ENCODE measurements at places on chromosomes 7 and 10. TPM values are rescaled to one million over a fixed set of nuclear protein-coding genes. Genes with fewer than 3 reads are reported as not detected.

Gene SPRN
- polyA plus RNA-seq, result 36.4 TPM

Gene NXPH1
- not detected for polyA plus RNA-seq

Gene CPEB3
- polyA plus RNA-seq, result 5.4 TPM

Gene ADARB2
- polyA plus RNA-seq, result not detected

Gene NEUROG3
- not detected for polyA plus RNA-seq

DNA sequence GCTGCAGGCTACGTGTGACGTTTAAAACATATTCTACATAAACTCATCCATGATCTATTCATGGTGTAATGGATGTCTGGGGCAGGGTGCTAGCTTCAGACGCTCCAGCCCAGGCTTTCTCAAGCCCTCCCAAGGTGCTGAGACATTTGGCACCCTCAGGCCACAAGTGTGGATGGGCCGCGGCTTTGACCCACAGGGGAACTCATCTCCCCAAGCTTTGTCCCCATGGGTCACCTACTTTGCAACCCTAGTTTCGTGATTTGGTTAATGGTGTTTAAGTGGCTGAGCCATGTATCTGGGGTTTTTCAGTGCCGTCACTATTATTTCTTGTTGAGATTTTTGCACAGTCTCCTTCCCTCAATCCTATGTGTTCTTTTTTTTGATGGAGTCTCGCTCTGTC, 66.0 kb downstream of the GRK5 start:
- no peak for DNase-seq

DNA sequence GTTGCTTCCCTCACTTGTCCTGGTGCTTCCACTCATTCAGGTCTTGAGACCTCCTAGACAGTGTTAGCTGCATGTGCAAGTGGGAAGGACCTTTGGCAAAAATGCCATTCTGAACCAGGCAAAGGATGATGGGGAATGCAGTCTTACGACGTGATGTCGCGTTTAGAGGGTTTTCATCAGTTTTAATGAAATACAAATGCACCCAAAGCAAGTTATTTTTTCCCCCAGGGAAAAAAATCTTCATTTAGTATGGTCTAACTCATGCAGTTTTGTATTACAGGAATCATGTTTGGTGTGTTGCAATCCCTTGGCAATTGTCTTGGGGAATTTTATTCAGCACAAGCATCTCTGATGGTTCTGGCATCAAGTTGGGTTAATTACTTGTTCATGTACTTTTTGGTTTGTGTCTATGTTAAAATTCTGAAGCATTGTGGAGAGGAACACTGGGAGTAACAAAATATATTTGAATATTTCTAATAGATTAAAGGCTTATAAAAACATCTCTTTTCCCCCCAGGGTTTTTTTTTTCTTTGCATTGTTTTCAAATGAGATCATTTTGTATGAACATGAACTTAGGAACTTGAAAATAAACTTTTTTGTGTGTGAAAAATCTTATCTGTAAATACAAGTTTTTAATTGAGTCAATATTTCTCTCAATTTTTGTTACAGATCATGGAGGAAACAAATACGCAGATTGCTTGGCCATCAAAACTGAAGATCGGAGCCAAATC, 188.9 kb downstream of the BICC1 start:
- no peak for DNase-seq

GRCh38 chr10:93126483-93127052, 52.9 kb downstream of the CYP26A1 start:
- DNase-seq, result no peak

- DNase-seq, result no peak
Observed at GRCh38 chr10:70804421-70804808, 11.3 kb upstream of the SGPL1 start.

GRCh38 chr7:78718212-78718611, 735.3 kb downstream of the MAGI2 start:
- DNase-seq, result no peak

GRCh38 chr10:97011397-97011796, 174.4 kb downstream of the SLIT1 start:
- no peak for DNase-seq

- no peak for DNase-seq
Observed at GRCh38 chr10:13882119-13882711, 295.4 kb downstream of the PRPF18 start.

- DNase-seq, result no peak
Observed at GRCh38 chr7:85638394-85638793, 451.5 kb upstream of the SEMA3D start.

Data from liver (tissue), 10 donors.